ENCODE measurements at places on chromosomes 16 and 17.

- DNase-seq = peak; percentile 65
These were observed 2.8 kb downstream of the STAT5A start for GRCh38 chr17:42291129-42291528.

DNA sequence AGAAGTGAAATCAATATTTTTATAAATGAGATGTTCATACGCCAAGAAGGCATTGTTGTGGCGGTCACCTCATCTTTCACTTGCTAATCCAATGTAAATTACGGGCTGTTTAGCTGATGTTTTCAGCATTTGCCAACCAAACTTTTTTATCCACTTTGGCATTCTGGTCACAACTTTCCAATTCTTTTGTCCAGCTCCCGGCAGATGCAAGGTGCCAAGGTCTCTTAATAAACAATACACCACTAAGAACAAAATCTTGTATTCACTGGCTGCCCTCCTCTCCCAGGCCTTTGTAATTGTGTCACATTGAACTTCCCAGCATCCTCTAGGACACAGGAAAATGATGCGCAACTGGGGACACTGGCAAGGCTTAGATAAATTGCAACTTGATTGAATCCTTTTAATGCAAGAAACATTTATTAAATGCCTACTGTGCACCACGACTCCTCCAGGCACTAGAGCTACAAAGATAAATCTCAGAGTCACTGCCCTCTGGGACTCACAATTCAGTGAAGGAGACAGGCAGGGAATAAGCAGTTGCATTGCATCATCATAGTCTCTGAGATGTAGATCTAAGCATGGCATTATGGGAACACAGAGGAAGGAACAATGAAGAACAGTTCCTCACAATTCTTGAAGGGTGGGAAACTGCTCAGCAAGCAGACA, 165.4 kb upstream of the C16orf82 start:
- DNase-seq = no peak

DNA sequence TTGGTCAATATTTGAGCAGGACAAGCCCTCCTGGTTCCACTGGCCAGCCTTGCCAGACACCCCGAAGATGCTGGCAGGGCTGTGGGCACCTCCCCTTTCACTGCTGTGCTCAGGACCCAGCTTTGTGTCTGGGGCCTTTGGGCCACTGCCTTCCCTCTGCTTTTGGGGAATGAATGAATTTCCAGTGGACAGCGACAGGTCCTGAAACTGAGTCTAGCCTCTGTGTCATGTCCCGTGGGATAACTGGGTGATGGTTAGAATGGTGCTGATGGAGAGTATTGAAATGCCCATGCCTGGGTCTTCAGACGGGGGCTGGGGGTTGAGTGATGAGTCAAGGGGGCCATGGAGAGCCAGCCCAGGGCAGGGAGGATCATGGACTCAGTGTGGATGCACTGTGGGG, 135.8 kb downstream of the FOXL1 start:
- DNase-seq = no peak

DNA sequence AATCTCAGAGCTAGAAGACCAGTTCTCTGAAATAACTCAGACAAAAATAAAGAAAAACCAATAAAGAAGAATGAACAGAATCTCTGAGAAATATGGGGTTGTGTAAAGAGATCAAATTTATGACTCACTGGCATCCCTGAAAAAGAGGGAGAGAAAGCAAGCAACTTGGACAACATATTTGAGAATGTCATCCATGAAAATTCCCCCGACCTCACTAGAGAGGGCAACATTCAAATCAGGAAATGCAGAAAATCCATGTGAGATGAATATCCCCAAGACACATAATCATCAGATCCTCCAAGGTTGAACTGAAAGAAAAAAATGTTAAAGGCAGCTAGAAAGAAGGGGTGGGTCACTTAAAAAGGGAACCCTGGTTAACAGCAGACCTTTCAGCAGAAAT, 32.1 kb downstream of the TANC2 start:
- no peak for DNase-seq

GRCh38 chr16:2277466-2278271, 9.7 kb upstream of the RNPS1 start:
- no peak for DNase-seq

GRCh38 chr17:74464730-74465377, 1.6 kb upstream of the CD300A start:
- DNase-seq = no peak

GRCh38 chr16:31002250-31002700, 8.2 kb downstream of the STX1B start:
- no peak for DNase-seq

GRCh38 chr16:47136099-47136842, 7.5 kb downstream of the NETO2 start:
- no peak for DNase-seq

DNA sequence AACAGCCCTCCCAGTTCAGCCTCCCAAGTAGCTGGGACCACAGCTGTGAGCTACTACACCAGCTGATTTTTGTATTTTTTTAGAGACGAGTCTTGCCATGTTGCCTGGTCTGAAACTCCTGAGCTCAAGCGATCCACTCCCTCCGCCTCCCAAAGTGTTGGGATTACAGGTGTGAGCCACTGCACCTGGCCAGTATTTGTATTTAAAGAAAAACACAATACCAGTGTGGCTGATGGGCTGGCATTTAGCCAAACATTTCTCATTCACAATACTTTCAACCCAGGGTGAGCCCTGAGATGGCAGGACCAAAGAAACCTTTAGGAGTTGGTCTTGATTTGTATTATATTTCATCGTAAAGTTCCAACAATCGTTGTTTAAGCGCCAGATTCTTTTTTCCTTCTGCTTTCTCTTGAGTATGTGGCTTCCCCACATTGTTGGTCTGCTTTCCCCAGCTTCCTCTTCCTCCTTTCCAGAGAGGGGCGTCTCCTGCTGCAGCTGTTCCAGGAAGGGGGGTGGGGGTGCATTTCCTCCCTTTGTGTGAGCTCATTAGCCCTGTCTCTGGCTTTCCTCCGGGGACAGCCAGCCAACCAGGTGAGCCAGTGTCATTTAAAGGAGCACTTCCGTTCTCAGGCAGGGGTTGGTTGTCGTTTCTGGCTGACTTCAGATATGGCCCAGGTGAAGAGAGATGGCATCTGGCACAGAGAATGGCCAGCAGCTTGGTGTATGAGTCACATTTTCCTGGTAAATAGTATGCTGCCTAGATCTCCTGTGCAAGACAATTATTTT, 79.9 kb downstream of the GPRC5B start:
- no peak for DNase-seq

DNA sequence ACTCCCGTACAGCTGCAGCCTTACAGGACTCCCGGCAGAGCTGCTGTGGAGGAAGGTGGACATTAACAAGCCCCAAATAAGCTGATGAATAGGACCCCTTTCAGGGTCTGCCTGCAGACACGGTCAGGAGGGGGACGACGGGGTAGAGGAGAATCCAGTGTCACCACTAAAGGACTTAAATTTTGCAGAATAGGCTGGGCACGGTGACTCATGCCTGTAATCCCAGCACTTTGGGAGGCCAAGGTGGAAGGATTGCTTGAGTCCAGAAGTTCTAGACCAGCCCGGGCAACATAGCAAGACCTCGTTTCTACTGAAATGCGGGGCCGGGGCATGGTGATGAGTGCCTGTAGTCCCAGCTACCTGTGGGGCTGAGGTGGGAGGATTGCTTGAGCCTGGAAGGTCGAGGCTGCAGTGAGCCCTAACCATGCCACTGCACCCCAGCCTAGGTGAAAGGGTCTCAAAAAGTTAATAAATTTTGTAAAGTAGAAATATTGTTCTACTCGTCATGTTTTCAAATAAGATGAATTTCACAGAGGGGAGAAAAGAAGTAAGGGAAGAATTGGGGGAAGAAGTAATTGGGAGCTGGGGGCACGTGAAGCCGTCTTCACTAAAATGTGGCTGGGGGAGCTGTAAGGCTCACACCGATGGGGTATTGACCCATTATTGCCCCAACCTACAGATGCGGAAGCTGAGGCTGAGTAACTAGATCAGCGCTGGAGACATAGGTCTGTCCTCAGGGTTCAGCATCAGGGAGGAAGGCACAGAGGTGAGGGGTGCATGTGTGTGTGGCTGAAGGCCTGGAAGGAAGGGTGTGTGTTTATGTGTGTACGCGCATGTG, 4.7 kb downstream of the LITAFD start:
- DNase-seq = peak; percentile 37

- DNase-seq = peak; percentile 72
These were observed at the start of gene PVALEF for GRCh38 chr17:81165246-81166032. PVALEF (plus strand) TSS chr17:81165507; CDS start chr17:81181227, 15,720 bp downstream.

GRCh38 chr17:32909787-32910369, 18.1 kb upstream of the TMEM98 start:
- DNase-seq = no peak

GRCh38 chr16:25140459-25140858, 28.9 kb downstream of the LCMT1 start:
- DNase-seq = no peak

DNA sequence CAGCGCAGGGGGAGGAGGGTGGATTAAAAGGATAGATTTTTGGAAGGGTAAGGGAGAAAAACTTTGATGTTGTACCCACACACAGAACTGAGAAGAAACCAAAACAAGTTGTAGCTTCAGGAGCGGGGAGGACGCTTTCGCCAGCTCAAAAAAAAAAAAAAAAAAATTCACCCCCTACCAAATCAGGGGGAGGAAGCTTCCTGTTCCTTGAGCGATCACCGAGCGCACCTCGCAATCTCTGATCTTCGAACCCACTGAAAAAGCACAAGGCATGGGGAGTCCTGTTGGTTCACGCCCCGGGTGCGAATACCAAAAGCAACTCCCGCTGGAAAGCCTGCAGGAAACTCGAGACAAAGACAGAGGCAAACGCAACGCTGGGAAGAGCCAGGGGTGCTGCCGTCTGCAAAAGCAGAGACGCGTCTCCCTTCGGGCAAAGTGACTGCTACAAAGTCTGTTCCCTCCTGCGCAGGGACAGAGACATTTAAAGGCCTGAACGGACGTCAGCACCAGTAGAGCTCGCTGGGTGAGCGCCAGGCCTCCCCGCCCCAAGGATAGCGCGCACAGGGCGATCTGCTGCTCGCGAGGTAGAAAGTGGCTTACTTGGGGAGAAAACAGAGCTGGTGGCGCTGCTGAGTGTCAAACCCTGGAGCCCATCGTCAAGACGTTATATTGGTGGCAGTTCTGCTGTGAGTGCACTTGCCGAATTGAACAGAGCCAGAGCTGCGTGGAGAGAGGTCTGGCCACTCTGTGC, 190.4 kb downstream of the USP22 start:
- DNase-seq = peak; percentile 72

GRCh38 chr16:66900721-66901441, 17.8 kb downstream of the CDH16 start:
- no peak for DNase-seq

All from spleen (tissue), 13 donors.